ENCODE measurements at places on chromosomes 6 and 20. TPM values are rescaled to one million over a fixed set of nuclear protein-coding genes. Genes with fewer than 3 reads are reported as not detected.

The NRSN1 gene
- total RNA-seq = not detected

The UBD gene
- 33.5 TPM for total RNA-seq

The TMEM14A gene
- total RNA-seq = 23.8 TPM

The TMEM170B gene
- 3.7 TPM for total RNA-seq

The VNN1 gene
- total RNA-seq = 7.5 TPM

The JAG1 gene
- 132 TPM for total RNA-seq

The POFUT1 gene
- total RNA-seq = 36.7 TPM

The GSTA2 gene
- 0.28 TPM for total RNA-seq

The GJA10 gene
- total RNA-seq = not detected

The MMP24 gene
- 12.4 TPM for total RNA-seq

The C20orf202 gene
- total RNA-seq = 0.16 TPM

The LY6G6F gene
- total RNA-seq = not detected

The MEP1A gene
- 0.09 TPM for total RNA-seq

DNA sequence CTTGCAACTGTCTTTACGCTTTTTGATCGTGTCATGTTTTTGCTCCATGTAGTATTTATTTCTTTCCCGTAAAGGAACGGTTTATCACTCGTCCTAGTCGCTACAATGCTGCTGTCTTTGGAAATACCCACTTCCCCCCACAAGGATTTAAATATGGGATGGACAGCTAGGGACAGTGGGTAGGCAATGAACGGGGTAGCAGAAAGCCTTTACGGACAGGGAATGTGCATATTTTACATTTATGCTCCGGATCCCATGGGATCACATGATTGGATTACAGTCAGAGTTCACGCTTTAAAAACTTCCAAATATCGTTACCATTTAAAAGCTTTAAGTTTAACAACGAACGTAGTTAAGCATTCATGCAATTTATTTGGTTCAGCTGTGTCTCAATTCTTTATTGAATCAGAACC, 1.2 kb downstream of the HIVEP1 start:
- no peak for DNase-seq
- H3K4me3 ChIP-seq = peak overlapping the region; percentile 91
- H3K27me3 ChIP-seq = no peaks in the 10 kb centered on the region
- H3K4me1 ChIP-seq = peaks cover 16% of the 10 kb centered on the region

- DNase-seq = peak; percentile 31
- no peaks in the 10 kb centered on the region for H3K27me3 ChIP-seq
- H3K27ac ChIP-seq = peak within 1 kb of the TSS; percentile 54
Observed at GRCh38 chr20:38260378-38261053, at the start of gene KIAA1755. KIAA1755 (minus strand) TSS chr20:38260735; CDS start chr20:38260500, 235 bp downstream.

- DNase-seq = no peak
- H3K36me3 ChIP-seq = no peaks in the 10 kb centered on the region
- H3K4me3 ChIP-seq = no peak overlapping the region
- H3K4me1 ChIP-seq = peaks cover 2% of the 10 kb centered on the region
- no peaks in the 10 kb centered on the region for H3K27me3 ChIP-seq
Observed at GRCh38 chr6:20708367-20709124, 174.3 kb downstream of the CDKAL1 start.

- no peak for DNase-seq
- no peaks in the 10 kb centered on the region for H3K36me3 ChIP-seq
- peaks cover 2% of the 10 kb centered on the region for H3K4me1 ChIP-seq
- no peak overlapping the region for H3K4me3 ChIP-seq
Observed at GRCh38 chr6:90411292-90411781, 114.7 kb upstream of the BACH2 start.

DNA sequence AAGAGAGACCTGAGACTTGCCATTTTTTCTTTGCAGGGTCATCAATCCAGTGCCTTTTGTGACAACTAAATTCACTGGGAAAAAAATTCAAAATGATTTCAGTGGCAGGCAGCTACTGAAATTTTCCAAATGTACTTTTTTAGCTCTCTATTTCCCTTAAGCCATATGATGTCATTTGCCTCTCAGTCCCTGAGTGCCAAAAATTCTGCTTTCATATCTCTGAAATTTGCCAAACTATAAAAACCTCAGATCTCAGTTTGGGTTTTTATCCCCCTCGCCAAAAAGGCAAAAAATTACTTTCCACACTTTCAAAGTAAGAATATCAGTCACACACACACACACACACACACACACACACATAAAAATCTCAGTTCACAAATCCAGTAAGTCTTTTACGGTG, 651.3 kb upstream of the ARID1B start:
- no peak overlapping the region for H3K27ac ChIP-seq
- H3K27me3 ChIP-seq = no peaks in the 10 kb centered on the region
- H3K4me1 ChIP-seq = no peaks in the 10 kb centered on the region
- no peak overlapping the region for H3K4me3 ChIP-seq
- H3K36me3 ChIP-seq = no peaks in the 10 kb centered on the region
- no peak for DNase-seq

- H3K4me1 ChIP-seq = no peaks in the 10 kb centered on the region
- no peaks in the 10 kb centered on the region for H3K27me3 ChIP-seq
- H3K27ac ChIP-seq = no peak overlapping the region
- H3K36me3 ChIP-seq = no peaks in the 10 kb centered on the region
- H3K4me3 ChIP-seq = no peak overlapping the region
Observed at GRCh38 chr6:56361812-56362211, 114.4 kb upstream of the COL21A1 start.

DNA sequence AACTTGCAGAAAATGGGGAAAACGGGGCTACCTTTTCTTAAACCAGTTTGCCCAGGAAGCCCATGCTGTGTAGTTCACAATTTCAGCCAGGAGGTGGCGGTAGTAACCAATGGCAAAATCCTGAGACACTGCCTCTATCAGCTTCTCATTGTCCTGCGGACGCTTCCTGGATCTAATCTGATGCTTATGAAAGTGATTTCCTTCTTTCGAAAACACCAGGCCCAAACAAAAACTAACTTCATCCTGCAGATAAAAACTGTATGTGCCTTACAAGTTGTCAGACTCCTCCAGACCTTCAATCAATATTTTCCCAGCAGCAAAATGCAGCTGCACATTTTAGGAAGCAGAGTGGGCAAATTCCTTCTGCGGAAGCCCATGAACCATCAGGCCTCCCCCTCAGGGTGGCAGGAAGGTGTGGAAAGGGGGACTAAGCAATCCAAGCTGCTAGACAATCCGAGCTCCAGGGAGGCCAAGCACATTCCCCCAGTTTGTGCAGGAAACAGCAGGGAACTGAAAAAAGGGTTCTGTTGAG, 88.5 kb downstream of the LY86 start:
- H3K36me3 ChIP-seq = no peaks in the 10 kb centered on the region
- no peak overlapping the region for H3K27ac ChIP-seq
- peak; percentile 83 for DNase-seq
- H3K4me1 ChIP-seq = peaks cover 2% of the 10 kb centered on the region
- H3K27me3 ChIP-seq = no peaks in the 10 kb centered on the region

GRCh38 chr6:165723326-165723725, 60.3 kb upstream of the PDE10A start:
- no peak overlapping the region for H3K4me3 ChIP-seq
- DNase-seq = no peak
- H3K27me3 ChIP-seq = no peaks in the 10 kb centered on the region
- no peak overlapping the region for H3K27ac ChIP-seq
- no peaks in the 10 kb centered on the region for H3K4me1 ChIP-seq
